ENCODE measurements at places on chromosomes 3 and 15.
A peak's percentile ranks its signal among the peaks of the same experiment; 100 is the strongest.

DNA sequence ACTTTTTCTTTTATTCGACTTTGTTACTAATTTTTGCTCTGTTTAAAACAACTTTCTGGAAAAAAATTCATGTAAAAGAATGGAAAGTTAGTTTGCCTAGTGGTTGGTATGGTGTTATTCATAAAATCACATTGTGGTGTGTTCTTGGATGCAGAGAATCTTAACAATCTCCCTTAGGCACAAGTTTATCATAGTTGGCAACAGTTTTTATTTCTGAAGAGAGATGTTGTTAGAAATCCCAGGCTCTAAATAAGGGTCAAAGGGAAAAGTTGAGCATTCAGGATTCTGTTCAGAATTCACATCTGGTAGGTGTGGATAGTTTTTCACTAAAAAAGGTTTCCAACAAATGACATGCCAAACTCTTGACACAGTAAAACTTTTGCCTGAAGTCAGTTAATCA, 6.4 kb downstream of the DUT start:
- DNase-seq: no peak

GRCh38 chr15:29681946-29682345, 140.3 kb downstream of the TJP1 start:
- DNase-seq: no peak

GRCh38 chr15:37837276-37837675, 97.2 kb upstream of the TMCO5A start:
- DNase-seq: no peak

GRCh38 chr15:48085591-48085930, 35.2 kb upstream of the SLC24A5 start:
- DNase-seq: no peak

GRCh38 chr3:140463355-140463754, 214.5 kb upstream of the TRIM42 start:
- DNase-seq: no peak

DNA sequence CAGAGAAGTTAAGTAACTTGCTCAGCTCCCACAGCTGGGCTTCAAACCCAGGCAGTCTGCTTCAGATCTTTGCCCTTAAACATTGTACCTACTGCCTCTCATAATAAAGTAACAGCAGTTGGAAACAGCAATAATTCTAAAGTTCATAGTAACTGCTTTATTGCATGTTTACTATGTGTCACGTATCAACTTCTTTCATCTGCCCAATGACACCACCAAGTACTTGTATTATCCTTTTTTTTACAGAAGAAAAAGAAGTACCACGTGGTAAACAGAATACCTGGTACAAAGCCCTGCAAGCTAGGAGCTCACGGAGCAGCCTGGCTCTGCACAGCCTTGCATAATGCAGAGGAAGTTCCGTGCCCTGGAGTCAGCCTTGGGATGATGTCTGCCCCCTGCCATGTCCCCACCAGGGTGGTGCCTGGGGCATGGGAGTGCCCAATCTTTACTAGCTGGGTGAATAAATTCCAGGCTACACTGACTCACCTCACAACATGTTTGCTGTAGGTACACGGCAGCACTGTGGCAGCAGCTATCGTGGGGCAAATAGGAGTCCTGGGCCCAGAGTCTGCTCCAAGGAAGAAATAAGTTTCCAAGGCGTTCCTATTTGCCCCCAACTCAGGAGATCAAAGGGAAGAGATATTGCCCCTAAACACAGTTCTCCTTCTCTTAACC, 77.2 kb downstream of the LDHAL6B start:
- DNase-seq: peak; percentile 97
